ENCODE measurements at places on chromosomes 4 and X.

- no peak for DNase-seq
Measured at GRCh38 chrX:19331831-19332230, 11.9 kb upstream of the PDHA1 start.

GRCh38 chr4:675036-675882, 917 bp downstream of the MYL5 start:
- no peak for DNase-seq

DNA sequence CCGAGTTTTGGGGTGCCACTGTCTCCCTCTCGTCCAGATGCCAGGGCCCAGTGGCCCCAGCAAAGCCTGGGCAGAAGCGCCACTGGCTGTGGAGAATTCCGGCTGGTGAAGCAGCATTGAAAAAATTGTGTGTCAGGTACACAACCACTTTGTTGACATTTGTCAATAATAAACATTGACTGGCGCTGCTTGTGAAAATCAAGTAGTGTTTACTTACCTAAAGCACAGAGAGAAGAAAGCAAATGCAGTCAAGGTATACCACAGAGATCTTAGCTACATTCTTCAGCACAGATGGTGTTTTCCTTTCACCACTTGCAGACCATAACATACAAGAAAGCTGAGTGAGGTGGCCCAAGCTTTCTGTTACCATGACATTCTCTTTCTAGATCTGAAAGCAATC, 14.5 kb upstream of the SLC7A11 start:
- DNase-seq: no peak

GRCh38 chr4:158590306-158590705, 68.6 kb downstream of the RXFP1 start:
- no peak for DNase-seq

GRCh38 chr4:186858355-186858754, 134.7 kb upstream of the FAT1 start:
- no peak for DNase-seq

- DNase-seq: no peak
Measured at GRCh38 chr4:70858454-70858853, 18.8 kb upstream of the GRSF1 start.

GRCh38 chrX:97524340-97524739, 640.6 kb downstream of the RPA4 start:
- DNase-seq: no peak

DNA sequence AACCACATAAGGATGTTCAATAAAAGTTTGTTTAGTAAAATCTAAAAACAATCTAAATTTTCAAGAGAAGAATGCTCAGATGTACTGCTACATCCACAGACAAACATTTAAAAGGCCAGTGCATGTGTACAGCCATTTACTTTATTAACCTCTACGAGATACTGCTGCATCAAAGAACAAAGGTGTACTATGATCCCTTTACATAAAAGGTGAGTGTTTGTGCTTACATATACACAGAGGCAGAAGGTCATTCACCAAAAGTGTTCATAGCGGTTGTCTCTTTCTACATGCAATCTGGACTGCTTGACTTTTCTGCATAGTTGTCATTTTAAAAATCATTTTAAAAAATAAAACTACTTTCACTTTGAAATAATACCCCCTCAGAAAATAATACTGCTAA, 81.7 kb downstream of the AFAP1 start:
- DNase-seq: no peak

DNA sequence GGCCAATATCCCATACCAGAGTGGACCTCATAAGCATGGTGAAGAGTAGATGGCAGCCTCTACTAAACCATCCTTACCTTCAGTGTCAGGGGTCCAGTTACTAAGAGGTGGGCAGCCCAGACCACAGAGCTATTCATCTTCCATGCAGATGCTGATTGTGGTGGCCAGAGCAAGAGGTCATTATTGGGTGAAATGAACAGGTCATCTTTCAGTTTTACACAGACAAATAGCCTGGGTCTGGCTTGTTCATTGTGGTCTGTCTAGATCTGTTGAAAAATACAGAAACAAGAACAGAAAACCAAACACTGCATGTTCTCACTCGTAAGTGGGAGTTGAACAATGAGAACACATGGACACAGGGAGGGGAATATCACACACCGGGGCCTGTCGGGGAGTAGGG, 71.3 kb downstream of the PAK3 start:
- no peak for DNase-seq
